CD8-positive, alpha-beta memory T cell (primary cell): ENCODE measurements at places on chromosomes 7 and 10.

DNA sequence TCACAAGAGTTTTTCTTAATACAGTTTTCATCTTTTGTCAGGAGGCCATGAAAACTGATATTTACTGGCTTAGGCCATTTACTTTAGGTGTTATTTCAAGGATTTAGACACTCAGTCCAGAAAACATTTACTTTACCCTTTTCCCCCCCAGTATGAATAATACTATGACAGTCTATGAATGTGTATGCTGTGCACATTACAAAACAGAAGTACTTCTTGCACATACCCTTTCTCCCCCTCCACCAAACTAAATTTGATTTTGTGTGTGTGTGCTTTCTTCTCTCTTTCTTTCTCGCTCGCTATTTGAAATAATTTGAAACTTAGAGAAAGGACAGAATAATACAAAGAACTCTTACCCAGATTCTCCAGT, 41.3 kb downstream of the RBM33 start:
- DNase-seq: no peak

- no peak for DNase-seq
Observed at GRCh38 chr7:83077328-83077727, 85.4 kb downstream of the PCLO start.

- DNase-seq: no peak
Observed at GRCh38 chr10:1829712-1830111, 92.4 kb upstream of the ADARB2 start.

GRCh38 chr10:109174526-109174925, 748.8 kb downstream of the XPNPEP1 start:
- no peak for DNase-seq

GRCh38 chr10:113011592-113012374, 61.7 kb downstream of the TCF7L2 start:
- no peak for DNase-seq

DNA sequence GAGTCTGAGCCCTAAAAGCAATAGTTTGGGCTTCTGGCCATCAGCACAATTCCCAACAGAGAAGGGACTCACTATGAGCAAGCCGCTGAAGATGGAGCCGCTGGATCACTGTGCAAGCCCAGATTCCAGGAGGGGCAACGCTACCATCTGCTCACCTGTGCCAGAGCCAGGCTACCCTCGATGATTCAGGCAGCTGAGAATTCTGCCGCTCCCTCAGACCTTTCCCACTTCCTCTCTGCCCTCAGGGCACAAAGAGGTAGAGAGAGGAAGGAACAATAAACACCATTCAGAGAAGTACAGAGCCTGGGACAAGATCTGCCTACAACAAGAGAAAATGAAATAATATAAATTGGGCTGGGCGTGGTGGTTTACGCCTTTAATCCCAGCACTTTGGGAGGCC, 98.1 kb downstream of the MYOF start:
- DNase-seq: no peak

DNA sequence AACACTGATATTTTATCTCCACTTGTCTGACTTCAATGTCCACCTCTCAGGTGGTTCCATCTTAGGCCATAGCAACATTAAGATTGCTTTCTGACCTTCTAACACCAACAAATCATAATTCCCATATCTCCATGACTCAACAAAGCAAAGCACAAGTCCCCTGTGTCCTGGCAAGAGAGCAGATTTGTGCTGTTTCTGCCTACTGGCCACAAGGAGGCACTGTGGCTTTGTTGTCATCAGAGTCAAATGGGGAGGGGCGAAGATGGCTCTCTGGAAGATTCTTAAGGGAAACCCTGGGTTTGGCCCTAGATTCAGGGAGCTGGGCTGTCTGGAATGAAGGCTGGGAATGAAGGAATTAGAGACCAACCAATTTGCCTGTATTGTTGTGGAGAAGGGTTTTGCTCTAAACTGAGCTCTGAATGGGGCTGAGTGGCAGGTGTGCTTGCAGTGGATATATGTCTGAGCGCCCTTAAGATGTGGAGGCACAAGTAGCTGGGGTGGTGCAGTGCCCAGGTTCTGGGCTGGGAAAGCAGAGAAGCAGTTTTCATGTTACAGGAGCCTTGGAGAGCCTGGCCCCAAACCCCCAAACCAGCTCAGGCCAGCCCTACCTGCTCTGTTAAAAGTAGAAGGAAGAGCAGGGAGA, 154.8 kb upstream of the PRSS58 start:
- DNase-seq: no peak

DNA sequence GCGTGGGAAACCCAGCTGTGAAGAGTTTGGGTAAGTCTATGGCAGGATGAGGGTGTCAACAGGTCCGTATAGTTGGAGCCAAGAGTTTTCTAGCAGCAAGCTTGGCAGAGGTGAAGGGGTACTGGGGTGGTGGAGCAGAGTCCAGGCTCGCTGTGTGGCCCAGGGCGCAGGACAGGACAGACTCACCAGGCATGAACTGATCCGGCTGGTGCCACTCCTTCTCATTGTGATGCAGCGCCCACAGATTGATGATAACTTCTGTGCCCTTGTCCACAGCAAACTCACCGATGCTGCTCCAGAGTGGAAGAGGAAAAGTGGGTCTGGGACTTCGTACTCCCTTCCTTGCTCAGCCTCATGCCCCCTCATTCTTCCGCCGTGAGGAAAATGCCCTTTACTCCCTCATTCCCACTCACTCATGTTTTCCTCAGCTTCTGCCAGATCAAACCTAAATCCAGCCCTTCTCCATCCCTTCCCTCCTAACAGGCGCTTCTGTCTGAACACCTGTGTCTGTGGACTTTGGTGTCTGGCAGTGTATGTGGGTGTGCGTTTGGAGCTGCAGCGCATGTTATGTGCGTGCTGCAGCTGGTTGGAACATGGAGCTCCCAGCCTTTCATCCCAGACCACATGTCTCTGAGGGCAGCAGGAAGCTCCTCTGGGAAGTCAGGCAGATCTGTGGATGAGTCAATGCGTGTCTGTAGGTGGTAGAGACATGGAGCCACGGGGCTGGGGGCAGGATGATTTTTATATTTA, 5.7 kb downstream of the CYP17A1 start:
- DNase-seq: no peak

- no peak for DNase-seq
Observed at GRCh38 chr10:132356621-132357195, 24.7 kb downstream of the LRRC27 start.

GRCh38 chr7:100153708-100154535, 4.6 kb downstream of the TRAPPC14 start:
- no peak for DNase-seq

DNA sequence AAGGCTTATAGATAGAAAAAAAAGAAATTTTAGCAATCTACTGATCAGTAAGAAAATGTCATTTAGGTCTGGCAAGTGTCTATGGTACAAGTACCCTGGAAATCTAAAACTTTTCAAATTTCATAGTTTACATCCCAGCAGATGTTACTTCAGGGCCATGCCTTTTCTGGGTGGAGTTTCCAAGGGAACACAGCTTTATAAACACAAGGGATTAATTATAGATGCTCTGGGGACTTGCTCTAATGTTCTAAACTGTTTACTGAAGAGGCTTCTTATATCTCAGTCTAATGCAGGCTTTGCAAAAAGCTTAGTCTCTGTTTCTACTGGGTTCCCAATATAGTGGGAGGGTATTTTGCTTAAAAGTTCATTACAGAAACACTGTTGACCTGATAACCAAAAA, 3.1 kb downstream of the CD36 start:
- DNase-seq: no peak

DNA sequence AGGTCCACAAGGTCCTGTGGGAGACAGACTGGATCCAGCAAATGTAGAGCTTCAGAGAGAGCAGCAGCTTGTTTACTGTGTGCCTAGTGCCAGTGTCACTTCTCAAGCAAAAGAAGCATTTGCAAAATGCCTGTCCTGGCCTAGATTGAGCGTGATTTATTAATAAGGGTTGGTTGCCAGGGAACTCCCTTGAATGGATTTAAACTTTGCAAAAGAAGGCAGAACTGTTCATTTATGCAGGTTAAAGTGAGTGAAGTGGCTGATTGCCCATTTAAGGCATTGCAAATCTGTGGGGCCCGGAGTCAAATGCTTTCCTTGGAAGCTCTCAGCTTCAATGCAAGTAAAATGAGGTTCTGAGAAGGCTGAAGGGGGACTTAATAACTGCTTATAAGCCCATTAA, 71.3 kb downstream of the CDHR3 start:
- no peak for DNase-seq

GRCh38 chr10:132452216-132452650, 55.2 kb downstream of the PWWP2B start:
- no peak for DNase-seq

GRCh38 chr7:114819616-114820362, 102.1 kb upstream of the MDFIC start:
- DNase-seq: no peak

- DNase-seq: no peak
Observed at GRCh38 chr7:151558575-151558974, 38.9 kb upstream of the RHEB start.

DNA sequence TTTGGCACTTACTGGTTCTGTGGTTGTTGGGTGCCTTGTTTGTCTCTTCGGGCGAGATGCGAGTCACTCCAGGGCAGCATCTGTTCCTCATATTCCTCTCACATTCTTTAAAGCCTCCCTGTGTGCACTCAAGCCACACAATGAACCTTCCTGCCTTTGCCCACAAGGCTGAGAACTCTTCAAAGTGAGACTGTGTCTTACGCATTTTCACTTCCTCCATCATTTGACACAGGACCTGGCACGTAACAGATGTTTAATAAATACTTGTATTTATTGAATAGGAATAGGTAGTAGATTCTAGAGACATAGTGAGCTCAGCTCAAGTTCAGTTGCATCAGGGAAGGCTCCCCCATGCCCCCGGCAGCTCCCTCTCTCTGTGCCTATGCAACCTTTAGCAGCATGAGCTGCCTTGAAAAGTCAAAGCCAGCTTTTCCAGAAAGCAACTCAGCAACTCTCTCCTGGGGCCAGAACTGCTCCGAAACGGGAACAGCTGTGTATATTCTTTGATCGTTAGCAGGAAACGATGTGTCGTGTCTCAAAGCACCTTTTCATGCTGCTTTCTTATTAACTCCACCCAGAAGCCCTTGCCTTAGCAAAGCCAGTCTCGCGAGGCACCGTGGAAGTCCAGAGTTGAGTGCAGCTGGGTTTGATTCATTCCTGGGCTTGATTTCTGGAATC, 97.5 kb downstream of the PFKFB3 start:
- no peak for DNase-seq
